ENCODE measurements at places on chromosomes 3 and 15. TPM values are rescaled to one million over a fixed set of nuclear protein-coding genes. Genes with fewer than 3 reads are reported as not detected.
A peak's percentile ranks its signal among the peaks of the same experiment; 100 is the strongest.

Gene TF
- total RNA-seq, result 3.8 TPM

Gene XCR1
- not detected for total RNA-seq

DNA sequence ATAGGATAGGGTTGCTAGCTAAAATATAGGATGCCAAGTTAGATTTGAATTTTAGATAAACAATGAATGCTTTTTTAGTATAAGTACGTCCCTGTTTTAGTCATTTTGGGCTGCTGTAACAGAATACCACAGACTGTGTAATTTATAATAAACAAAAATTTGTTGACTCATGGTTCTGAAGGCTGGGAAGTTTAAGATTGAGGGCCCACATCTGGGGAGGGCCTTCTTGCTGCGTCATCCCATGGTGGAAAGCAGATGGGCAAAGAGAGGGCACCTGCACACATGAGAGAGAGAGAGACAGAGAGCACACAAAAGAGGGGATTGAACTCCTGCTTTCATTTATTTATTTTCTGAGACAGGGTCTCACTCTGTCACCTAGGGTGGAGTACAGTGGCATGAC is 246.5 kb downstream of the EPHB1 start:
- no peak overlapping the region for H3K27ac ChIP-seq
- H3K36me3 ChIP-seq, result no peaks in the 10 kb centered on the region
- no peak overlapping the region for H3K4me3 ChIP-seq
- DNase-seq, result no peak
- no peaks in the 10 kb centered on the region for H3K4me1 ChIP-seq
- no peaks in the 10 kb centered on the region for H3K27me3 ChIP-seq

GRCh38 chr3:31252216-31253185 is 280.2 kb upstream of the STT3B start:
- H3K4me1 ChIP-seq, result no peaks in the 10 kb centered on the region
- H3K27me3 ChIP-seq, result no peaks in the 10 kb centered on the region
- no peak overlapping the region for H3K4me3 ChIP-seq
- H3K36me3 ChIP-seq, result peaks cover 2% of the 10 kb centered on the region

DNA sequence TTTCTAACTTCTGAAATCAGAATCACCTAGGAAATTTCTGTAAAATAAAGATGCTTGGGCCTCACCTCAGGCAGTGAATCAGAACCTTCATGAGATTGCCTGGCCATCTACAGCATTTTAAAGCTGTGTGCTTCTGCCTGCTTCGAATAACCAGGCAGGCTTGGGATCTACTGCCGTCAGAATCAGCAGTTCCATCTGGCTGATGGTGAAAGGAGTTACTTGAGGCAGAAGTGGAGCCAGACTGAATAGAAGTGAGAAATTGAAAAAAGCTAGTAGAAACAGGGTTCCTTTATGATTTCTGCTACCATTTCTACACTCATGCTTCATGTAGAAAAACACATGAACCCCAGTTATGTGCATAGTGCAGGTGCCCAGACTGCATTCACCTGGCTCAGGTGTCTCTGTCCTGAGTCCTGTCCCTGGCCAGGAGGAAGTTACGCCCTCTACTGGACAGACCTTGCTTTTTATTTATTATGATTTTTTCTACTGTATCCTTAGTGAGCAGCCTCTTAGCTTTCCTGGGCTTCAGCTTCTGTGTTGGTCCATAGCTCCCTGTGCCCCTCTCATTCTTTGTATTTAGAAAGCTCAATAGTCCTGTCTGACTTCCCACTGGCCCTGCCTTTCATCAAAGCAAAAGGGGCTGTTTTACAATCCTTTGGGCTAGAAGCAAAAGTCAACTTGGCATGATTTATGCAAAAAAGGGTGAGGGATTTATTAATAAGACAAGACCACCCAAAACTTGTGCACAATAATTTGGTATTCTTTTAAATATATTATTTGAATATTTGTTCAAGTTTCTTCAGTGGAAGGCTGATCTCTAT is 200.8 kb upstream of the GOLGA6L4 start:
- peaks cover 12% of the 10 kb centered on the region for H3K27me3 ChIP-seq
- DNase-seq, result no peak
- H3K27ac ChIP-seq, result no peak overlapping the region

Gene CTNNB1
- 488 TPM for total RNA-seq

DNA sequence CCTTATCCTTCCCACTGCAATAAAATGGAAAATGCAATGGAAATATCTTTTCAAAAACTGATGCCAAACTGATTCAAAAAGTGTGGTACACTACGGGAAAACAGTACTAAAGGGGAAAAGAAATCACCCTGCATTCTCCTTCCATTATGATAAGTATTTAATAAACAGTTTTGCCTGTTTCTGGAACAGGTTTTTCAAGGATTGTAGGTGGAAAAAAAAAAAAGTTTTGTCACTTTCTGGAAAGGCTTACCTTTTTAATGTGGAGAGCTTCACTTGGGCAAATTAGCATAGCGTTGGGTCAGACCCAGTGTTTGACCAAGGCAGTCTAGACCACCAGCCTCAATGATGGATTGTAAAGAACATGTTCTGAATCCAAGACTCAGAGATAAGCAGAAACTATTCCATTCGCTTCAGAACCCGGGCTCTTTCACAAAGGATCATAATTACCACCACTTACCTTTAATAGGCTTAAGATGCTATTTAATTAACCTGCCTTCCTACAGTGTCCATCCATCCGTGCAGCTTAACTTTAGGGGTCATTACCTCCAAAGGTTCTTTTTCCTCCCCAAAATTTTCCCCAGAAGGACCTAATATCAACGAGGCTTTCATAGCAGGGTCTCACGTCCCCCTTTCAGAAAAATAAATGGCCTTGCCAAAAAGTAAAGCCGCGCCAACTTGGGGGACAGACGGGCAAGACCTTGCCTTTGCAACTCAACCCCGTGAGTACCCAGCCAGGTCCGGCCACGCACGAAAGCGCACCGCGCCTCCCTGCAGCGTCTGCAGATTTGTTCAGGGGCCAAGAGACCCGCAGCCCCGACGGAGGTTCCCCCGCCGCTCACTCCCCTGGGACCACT is 1.0 kb downstream of the DCBLD2 start:
- peak overlapping the region; percentile 94 for H3K4me3 ChIP-seq
- no peaks in the 10 kb centered on the region for H3K27me3 ChIP-seq
- peaks cover 39% of the 10 kb centered on the region for H3K4me1 ChIP-seq

DNA sequence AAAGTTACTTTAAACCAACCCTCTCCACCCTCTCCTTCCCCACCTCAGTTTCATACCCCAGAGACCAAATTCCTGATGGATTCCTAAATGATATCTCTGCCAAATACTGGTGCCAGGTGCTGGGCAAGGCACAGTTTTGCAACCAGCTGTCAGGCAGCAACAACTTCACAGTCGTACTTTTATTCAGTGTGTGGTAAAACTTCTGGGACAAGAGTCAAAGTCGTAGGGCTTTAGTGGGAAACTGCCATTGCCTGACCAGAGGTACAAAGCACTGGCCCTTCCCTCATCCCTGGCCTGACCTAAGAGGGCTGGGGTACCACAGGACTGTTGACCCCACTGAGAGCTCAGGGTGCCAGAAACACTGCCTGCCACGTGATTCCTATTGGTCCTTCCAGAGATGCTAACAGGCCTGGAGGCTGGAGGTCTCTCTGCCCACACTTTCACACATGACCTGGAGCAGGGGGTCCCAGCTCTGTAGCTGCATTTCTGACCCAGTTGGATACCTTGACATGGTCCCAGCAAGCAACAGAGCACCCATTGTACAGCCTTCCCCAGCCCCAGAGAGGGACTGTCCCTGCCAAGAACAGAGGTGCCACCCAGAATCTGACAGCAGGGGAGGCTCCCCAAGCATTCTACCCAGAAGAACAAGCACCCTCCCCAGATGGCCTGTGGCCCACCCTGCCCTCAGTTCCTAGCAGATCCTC is 59.9 kb downstream of the LIPC start:
- H3K36me3 ChIP-seq, result no peaks in the 10 kb centered on the region
- no peaks in the 10 kb centered on the region for H3K27me3 ChIP-seq
- no peak overlapping the region for H3K4me3 ChIP-seq
- H3K4me1 ChIP-seq, result peaks cover 7% of the 10 kb centered on the region

Gene CCRL2
- total RNA-seq, result not detected

- H3K27ac ChIP-seq, result no peak overlapping the region
- peaks cover 79% of the 10 kb centered on the region for H3K4me1 ChIP-seq
- H3K27me3 ChIP-seq, result no peaks in the 10 kb centered on the region
- no peak for DNase-seq
Measured at GRCh38 chr15:57694279-57694678, 12.2 kb upstream of the POLR2M start.

- no peaks in the 10 kb centered on the region for H3K27me3 ChIP-seq
- peak overlapping the region; percentile 85 for H3K27ac ChIP-seq
- H3K4me3 ChIP-seq, result peak overlapping the region; percentile 84
- no peak for DNase-seq
- peaks cover 36% of the 10 kb centered on the region for H3K4me1 ChIP-seq
- peaks cover 7% of the 10 kb centered on the region for H3K36me3 ChIP-seq
Measured at GRCh38 chr3:45688194-45688881, 858 bp upstream of the SACM1L start.

DNA sequence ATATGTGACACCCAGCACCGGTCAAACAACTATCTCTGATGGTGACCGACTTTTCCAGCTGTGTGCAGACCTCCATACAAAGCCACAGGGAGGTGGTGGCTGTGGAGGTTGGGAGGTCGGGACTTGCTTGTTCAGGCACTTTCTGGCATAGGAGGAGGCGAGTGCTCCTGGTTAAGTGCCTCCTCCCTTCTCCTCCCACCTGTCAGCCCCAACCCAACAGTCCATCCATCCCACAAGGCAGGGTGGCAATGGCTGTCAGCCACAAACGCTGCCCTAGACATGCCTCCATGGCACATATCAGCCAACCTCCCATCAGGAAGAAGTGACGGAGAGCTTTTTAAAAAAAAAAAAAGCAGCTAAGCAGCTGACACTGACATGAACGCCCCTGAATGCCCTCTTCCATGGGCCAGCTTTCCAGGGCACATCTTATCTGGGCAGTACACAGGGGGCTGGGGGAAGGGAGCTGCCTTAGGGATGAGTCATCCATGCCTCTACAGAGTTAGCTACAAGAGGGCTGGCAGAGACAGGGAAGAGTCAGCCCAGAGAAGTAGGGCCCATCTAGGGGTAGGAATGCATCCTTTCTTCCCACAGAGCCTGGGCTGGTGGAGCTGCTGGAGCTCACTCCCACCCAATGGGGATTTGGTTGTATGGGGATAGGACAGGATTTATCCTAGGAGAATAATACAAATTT is 41.2 kb downstream of the CCDC12 start:
- H3K4me1 ChIP-seq, result peaks cover 61% of the 10 kb centered on the region
- H3K36me3 ChIP-seq, result peaks cover 9% of the 10 kb centered on the region
- no peak overlapping the region for H3K4me3 ChIP-seq
- peak overlapping the region; percentile 95 for H3K27ac ChIP-seq
- H3K27me3 ChIP-seq, result no peaks in the 10 kb centered on the region

DNA sequence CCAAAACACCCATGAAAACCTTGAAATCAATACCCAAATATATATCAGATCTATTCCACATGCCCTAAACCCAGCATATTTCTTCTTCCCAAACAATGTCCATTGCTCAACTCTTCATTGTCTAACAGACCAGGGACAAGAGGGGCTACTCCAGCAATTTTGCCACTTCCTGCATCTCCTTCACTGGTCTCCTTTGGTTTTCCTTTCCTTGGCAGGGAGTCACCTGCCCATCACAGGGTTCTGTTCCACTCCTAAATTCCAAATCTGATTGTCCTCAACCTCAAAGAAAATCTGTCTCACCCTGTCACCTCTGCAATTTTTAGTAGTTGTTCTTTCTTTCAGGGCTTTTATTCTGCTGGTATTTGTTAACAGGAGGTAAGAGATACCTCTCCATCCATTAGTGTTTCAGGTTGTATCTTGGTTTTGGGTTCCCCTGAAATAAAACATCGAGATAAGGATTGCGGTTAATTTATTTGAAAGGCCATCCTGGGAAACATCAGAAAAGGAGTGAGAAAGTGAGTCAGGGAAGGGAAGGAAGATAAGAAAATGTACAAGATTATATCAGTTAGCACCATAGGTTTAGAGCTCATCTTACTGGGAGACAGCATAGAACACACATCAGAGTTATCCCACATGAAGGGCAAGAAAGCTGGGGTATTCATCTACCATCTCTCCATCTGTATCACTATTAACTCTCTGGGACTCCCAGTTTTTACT is 13.6 kb downstream of the ZBED2 start:
- no peaks in the 10 kb centered on the region for H3K36me3 ChIP-seq
- peak overlapping the region; percentile 78 for H3K27ac ChIP-seq
- no peaks in the 10 kb centered on the region for H3K27me3 ChIP-seq
- peaks cover 54% of the 10 kb centered on the region for H3K4me1 ChIP-seq

DNA sequence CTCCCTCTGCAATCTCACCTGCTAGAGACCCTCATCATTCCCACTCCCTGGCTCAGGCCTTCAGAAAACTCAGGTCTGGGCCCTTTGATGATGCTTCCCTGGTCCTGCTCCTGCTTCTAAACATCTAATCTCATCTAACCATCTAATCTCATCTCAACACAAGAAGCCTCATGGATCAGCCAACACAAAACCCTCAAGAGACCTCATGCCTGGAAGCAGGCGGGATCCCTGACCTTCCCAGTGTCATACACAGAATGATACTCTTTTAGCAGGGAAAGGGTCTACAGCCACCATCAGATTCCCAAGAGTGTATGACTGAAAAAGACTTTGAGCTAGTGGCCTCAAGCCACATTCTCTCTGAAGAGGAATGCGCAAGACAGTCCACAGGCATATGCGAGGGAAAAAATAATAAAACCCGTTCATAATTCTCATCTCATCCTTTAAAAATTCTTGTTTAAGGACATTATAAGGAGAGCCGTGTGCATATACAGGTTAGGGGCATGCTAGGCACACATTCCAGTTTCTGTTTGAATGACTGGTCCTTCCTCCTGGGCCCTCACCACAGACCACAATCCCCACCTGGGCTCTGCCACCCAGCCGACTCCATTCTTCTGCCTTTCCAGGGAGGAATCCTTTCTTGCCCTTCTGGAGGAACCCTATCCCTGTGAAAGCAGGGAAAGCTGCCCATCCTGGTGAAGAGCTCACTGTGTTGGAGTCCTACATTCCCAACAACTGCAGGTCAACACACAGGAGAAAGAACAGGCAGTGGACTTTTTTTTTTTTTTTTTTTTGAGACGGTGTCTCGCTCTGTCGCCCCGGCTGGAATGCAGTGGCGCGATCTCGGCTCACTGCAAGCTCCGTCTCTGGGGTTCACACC is 2.2 kb downstream of the ZXDC start:
- H3K4me1 ChIP-seq, result peaks cover 42% of the 10 kb centered on the region
- H3K4me3 ChIP-seq, result peak overlapping the region; percentile 85
- peak overlapping the region; percentile 77 for H3K27ac ChIP-seq
- no peak for DNase-seq
- H3K27me3 ChIP-seq, result no peaks in the 10 kb centered on the region
- peaks cover 21% of the 10 kb centered on the region for H3K36me3 ChIP-seq

Measured in chondrocyte (in vitro differentiated cells).